ENCODE measurements at places on chromosomes 6 and 20. TPM values are rescaled to one million over a fixed set of nuclear protein-coding genes. Genes with fewer than 3 reads are reported as not detected.

The GSTA5 gene
- total RNA-seq, result not detected

The HDGFL1 gene
- total RNA-seq, result not detected

The VGLL2 gene
- not detected for total RNA-seq

DNA sequence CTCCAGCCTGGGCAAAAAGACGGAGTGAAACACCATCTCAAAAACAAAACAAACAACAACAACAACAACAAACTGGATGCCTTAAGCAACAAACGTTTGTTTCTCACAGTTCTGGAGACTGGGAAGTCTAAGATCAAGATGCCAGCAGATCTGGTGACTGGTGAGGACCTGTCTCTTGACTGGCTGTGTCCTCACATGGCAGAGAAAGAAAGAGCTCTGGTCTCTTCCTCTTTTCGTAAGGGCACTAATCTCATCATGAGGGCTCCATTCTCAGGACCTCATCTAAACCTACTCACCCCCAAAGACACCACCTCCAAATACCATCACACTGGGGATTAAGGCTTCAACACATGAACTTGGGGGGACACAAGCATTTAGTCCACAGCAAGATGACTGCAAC, 13.5 kb upstream of the GFOD1 start:
- no peak overlapping the region for H3K4me3 ChIP-seq
- no peaks in the 10 kb centered on the region for H3K36me3 ChIP-seq
- H3K4me1 ChIP-seq, result no peaks in the 10 kb centered on the region
- no peak for DNase-seq

DNA sequence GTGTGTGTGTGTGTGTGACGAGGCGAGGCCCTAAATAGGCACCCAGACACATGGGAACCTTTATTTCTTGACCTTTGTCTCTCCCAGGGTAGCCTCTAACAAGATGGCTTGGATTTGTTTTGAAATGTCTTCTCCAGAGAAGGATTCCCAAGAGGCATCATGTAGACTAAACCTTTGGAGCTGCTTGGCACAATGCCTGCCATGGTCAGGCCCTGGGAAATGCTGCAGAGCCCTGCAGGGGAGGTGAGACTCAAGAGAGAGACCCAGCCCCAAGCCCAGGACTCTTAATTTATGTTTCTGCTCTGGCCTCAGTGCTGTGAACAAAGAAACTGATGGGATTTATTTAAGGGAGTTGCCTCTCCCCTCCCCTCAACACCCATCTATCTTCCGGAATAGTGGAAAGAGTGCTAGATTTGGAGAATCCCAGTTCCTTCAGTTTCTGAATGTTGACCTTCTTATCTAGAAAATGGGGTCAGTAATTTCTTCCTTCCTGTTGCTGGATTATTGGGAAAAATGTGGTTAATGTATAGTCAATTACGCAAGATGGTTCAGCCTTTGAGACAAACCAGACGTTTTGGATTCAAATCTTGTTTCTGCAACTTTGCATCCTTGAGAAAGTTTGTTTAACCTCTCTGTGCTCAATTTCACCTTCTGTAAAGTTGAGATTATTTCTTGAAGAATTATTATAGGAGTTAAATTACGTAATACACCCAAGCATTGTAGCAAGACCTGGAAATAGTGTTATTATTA, 434.8 kb downstream of the MAFB start:
- no peaks in the 10 kb centered on the region for H3K27me3 ChIP-seq
- no peak overlapping the region for H3K4me3 ChIP-seq
- DNase-seq, result no peak
- no peaks in the 10 kb centered on the region for H3K4me1 ChIP-seq
- no peaks in the 10 kb centered on the region for H3K36me3 ChIP-seq
- H3K27ac ChIP-seq, result no peak overlapping the region

DNA sequence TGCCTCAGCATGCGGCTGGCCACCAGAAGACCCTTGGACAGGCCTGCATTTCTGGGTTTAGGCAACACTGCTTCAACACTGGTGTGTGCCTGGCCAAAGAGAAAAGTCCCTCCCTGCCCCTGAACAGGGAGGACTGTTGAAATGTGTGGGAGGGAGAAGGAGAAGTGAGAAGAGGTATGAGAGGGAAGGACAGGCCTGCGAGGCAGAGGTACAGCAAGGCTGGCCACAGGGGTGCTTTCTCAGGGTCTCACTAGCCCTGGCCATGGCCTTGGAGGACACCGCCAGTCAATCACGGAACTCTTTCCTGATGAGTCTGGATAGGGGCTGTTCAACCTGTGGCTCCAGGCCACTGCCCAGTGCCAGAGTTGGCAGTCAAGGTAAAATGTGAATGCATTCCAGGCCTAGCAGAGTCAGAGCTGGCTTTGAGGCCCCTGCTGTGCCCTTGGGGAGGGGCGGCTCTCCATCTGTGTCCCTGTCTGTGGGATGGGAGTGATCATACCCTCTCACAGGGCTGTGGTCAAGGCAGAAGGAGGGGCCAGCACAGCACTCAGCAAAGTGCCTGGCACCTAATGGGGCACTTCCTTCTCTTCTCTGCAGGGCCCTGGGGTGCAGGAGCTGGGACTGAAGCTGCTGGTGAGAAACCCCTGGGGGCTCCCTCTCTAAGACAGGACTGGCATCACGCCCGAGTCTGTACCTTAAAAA, 43.2 kb upstream of the CDH22 start:
- no peaks in the 10 kb centered on the region for H3K36me3 ChIP-seq
- no peak overlapping the region for H3K27ac ChIP-seq
- no peak overlapping the region for H3K4me3 ChIP-seq
- no peak for DNase-seq
- no peaks in the 10 kb centered on the region for H3K27me3 ChIP-seq
